C1 segment of cervical spinal cord (tissue), 14 donors: ENCODE measurements at places on chromosomes 7 and 10.

DNA sequence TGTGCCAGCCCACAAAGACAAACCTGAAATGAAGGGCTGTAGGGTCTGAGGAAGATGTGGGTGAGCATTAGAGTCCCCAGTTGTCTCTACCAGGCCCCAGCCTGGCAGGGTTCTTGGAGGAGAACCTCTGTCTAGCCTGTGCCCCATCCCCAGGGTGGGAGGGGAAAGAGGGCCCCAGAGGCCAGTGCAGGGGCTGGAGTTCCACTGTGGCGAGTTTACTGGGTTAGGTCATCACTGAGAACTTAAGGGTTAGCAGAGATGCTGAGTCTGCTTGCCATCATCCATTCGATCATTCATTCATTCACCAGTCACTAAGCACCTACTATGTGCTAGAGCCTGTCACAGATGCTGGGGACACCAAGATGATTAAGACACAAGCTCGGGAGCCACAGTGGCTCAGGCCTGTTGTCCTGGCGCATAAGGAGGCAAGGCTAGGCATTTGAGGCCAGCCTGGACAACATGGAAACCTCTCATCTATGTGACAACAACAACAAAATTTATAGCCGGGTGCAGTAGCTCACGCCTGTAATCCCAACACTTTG, 2.6 kb downstream of the ANKRD2 start:
- DNase-seq: no peak

DNA sequence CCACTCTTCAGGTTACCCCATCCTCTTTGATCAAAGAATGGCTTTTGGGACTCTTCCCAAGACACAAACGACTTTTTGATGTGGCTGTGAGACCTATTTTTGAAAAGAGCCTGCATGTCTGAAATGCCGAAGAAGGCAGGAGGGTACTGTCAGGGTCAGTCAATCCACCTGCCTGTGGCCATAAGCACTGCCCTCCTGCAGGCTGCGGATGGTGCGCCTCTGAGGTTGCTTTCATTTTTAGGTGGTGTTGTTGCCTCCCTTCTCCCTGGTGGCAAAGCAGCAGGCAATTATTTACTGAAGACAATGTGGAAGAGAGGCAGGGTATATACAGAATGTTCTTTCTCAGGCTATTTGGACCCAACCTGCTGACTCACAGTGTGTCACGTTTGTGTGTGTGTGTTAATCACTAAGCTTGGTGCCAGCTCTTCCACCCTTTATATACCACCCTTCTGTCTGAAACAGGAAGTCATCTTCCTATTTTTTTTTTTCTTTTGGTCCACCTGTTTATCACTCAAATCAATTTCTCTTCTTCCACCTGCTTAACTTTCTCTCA, 1421.2 kb upstream of the CELF2 start:
- no peak for DNase-seq

DNA sequence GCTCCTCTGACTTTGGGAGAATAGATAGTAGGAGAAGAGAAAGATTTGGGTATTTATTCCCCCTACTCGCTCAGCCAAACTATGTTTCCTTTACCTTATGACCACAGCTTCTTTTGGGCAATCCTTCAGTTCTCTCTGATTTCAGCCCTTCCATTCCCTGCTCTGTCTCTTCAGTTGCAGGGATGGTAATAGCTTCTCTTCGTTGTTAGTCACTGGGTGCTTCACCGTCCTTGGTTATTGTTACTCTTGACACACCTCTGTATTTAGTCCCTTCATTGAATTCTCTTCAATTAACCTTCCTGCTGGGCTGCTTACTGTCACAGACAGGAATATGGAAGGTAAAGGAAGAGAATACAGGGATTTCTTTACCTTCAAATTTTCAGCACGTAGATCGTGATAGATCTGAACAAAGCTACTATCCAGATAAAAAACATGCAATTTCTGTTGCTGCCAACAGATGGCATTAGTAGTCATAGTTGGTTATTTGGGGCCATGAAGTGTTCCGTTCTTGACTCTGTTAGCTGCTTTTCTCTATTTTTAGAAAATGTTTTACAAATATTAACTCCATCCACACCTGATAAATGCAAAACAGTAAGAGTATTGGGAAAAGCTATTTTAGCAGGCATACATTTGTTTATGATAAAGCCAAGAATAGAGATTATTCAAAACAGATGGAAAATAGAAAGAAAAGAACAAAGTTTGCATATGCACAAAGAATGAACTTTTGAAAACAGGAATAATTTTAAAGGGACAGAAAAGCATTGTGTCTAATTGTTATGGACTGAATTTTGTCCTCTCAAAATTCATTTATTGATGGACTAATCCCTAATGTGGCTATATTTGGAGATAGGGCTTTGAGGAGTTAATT, 14.0 kb upstream of the PTTG1IP2 start:
- no peak for DNase-seq

- no peak for DNase-seq
These were observed 229.1 kb upstream of the MKLN1 start for GRCh38 chr7:131098527-131098926.

GRCh38 chr7:33998476-33998875, 93.1 kb downstream of the BMPER start:
- no peak for DNase-seq

GRCh38 chr10:88457660-88458059, 125.5 kb downstream of the RNLS start:
- no peak for DNase-seq
